ENCODE measurements at places on chromosomes 1 and 21. TPM values are rescaled to one million over a fixed set of nuclear protein-coding genes. Genes with fewer than 3 reads are reported as not detected.

The F13B gene
- not detected for total RNA-seq

The SLAMF1 gene
- not detected for total RNA-seq

The PPP1R8 gene
- total RNA-seq: 51.9 TPM

The ADGRL2 gene
- total RNA-seq: 130 TPM

The DCST1 gene
- total RNA-seq: not detected

The TFAP2E gene
- 0.62 TPM for total RNA-seq

The VANGL2 gene
- 12.5 TPM for total RNA-seq

The RNF11 gene
- total RNA-seq: 148 TPM

The RAB3B gene
- 8.4 TPM for total RNA-seq

The WLS gene
- 29.2 TPM for total RNA-seq

The FMO3 gene
- not detected for total RNA-seq

GRCh38 chr1:236865818-236866155 is 70.7 kb downstream of the MTR start:
- DNase-seq: no peak

GRCh38 chr1:185517808-185518419 is 200.9 kb upstream of the IVNS1ABP start:
- no peak for DNase-seq

- peak; percentile 53 for DNase-seq
Measured at GRCh38 chr1:234721476-234722269, 111.7 kb upstream of the IRF2BP2 start.

GRCh38 chr1:9728451-9729295 is 77.1 kb downstream of the PIK3CD start:
- DNase-seq: no peak

GRCh38 chr1:22839806-22840205 is 129.2 kb downstream of the EPHB2 start:
- no peak for DNase-seq

DNA sequence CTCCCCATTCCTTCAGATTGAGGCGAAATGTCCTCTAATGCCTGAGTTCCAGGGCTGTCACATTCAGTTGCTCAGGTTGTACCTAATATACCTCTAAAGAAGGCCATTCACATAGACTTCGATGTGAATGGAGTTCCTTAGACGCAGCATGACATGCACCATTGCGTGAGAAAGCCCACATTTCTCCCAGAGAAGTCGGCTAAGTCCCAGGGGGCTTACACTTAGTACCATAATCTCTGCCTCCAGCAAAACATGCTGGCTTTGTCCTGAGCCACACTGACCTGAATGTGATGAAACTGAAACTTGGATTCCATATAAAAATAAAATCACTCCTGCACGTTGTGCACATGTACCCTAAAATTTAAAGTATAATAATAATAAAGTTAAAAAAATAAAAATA is 23.2 kb upstream of the SLC2A1 start:
- DNase-seq: no peak

- DNase-seq: no peak
Measured at GRCh38 chr1:115669886-115670285, 28.1 kb downstream of the VANGL1 start.

- DNase-seq: no peak
Measured at GRCh38 chr1:175373786-175374623, 181.4 kb upstream of the KIAA0040 start.

GRCh38 chr1:109161858-109162606 is 48.1 kb downstream of the ELAPOR1 start:
- no peak for DNase-seq

DNA sequence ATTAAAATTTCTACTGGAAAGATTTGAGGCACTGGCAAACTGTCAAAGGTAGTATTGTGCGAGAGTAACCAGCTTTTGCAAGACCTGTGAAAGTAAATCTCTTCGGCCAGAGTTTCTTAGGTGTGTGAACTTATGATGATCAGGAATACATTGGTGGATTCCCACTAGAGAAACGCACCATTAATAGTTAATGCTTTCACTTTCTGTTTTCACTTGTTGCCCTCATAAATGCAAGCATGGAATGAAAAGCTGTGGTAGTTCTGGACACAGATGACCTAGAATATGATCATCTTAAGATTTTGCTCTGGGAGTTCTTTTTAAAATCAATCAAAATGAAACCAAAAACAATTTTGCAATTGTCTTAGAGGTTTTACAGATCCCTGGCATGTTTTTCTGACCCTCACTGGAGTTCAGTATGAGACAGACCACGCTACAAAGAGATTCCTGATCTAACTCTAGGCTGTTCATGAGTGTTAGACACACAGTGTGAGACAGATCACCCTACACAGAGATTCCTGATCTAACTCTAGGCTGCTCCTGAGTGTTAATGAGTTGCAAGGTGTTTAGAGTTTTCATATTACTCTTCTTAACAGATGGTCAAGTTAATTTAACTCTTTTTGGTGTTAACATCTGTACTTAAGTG is 98.8 kb downstream of the SDCCAG8 start:
- no peak for DNase-seq

- DNase-seq: no peak
Measured at GRCh38 chr1:234746798-234747196, 136.8 kb upstream of the IRF2BP2 start.

DNA sequence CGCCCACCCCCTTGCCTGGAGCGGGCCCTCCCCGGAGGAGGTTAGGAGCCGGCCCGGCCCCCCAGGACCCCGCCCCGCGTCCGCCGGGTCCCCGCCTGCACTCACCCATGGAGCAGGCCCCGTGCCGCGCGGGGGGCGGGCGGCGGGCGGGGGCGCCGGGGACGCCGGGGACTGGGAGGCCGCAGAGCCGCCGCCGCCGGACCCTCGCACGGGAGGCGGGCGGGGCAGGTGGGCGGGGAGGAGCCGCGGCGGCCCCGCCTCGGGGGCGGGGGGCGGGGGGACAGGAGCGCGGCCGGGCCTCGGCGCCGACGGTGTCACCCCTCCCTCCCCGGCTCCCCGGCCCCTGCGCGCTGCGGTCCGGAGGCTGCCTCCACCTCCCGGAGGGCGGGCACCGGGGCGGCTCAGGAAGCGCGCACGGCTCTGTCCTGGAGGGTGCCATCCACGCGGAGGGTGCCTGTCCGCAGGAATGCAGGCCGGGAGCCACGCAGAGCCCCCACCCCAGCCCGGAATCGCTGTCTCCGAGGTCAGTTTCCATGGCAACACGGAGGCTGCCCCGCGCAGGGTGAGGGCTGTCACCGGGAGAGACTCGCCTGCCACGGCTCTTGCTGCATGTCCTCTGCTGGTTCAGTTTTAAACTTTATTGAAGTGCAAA is 5.9 kb upstream of the PLEKHG5 start:
- DNase-seq: no peak

GRCh38 chr21:42367367-42368165 is 1.2 kb upstream of the TFF1 start:
- no peak for DNase-seq

DNA sequence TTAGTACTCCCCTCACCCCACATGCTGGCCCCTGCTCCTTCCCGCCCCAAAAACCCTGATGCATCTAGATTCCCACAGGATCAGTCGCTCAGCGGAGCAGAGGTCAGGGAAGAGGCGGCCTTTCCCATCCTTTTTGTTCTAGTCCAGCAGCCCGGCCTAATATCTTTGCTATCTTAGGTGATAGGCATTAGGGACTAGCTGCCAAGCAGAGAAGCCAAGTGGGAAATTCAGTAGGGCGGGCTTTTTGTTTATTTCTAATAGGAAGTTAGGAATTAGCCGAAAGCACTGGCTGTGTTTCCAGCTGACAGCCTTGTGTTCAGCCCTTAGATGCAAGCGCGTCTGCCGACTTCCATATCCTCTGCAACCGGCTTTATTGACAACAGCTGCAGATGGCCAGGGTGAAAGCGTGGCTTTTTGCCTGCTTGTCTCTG is 59.0 kb upstream of the BCAR3 start:
- DNase-seq: no peak

- DNase-seq: no peak
Measured at GRCh38 chr1:90996742-90997413, 25.0 kb downstream of the ZNF644 start.

Measured in occipital lobe (tissue), 3 donors.